ENCODE measurements at places on chromosomes 1 and 21. TPM values are rescaled to one million over a fixed set of nuclear protein-coding genes. Genes with fewer than 3 reads are reported as not detected.

- DNase-seq = no peak
Measured at GRCh38 chr1:214476229-214476985, 75.0 kb downstream of the PTPN14 start.

DNA sequence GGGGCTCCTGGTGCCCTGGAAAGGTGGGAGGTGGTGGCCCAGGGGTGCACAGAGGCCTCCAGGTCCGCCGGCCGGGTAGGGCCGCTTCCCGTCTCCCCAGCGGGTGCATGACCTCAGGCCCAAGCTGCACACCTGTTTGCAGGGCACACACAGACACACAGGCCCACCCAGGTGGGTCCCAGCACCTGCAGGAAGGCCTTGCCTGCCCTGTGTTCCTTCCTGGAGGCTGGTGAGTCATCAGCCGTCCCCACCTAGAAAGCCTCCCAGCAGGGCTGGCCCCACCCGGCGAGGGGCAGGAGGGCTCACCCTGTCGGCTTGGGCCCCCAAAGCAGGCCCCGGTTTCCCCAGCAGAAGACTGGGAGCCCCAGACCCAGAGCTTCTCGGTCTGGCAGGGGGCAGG, 23.6 kb upstream of the TTLL10 start:
- no peak for DNase-seq

- DNase-seq = no peak
Measured at GRCh38 chr1:204819495-204819894, 51.2 kb upstream of the NFASC start.

- no peak for DNase-seq
Measured at GRCh38 chr1:163085904-163086268, 16.7 kb downstream of the RGS4 start.

DNA sequence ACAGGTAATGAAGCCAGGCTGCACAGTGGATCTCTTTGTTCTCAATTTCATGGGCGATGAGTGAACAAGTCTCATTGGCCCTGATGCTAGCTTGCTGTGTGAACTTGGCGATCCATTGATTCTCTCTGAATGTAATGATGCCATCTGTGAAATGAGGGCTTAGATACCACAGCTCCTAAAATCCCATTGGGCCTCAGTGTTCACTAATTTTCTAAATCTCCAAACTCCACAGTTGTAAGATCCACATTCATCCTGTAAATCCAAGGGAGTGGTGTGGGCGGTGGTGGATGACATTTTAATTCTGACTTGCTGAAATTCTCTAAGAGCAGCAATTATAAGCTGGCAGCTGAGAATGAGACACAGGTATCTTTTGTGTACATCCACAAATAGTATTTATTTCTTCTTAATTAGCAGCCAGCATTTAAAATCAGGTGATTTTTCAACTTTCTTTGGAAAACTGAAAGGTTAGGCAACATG, 9.6 kb upstream of the ACTL8 start:
- DNase-seq = no peak

The BCL2L15 gene
- total RNA-seq = 1.5 TPM

DNA sequence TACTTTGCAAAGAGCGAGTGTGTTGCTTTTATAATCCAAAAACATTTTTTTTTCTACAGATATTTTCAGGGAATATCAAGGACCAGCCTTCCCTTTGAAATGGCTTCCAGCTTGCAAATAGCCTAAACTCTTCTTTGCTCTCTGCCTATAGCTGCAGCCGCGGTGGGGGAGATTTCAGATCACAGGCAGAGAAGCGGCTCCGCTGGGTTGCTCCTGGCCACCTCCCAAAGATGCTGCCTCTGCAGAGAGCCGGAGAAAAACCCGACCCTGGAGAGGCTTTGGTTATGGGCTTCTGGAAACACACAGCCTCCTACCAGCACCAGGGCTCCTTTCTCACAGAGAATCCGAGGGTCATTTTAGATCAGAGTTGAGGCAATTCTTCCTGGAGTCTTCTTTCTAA, 18.6 kb upstream of the PAX7 start:
- no peak for DNase-seq

GRCh38 chr1:156487862-156488261, 12.7 kb downstream of the MEF2D start:
- DNase-seq = no peak

All from upper lobe of left lung (tissue), 6 donors.